ENCODE measurements at places on chromosomes 1 and 21. TPM values are rescaled to one million over a fixed set of nuclear protein-coding genes. Genes with fewer than 3 reads are reported as not detected.

DNA sequence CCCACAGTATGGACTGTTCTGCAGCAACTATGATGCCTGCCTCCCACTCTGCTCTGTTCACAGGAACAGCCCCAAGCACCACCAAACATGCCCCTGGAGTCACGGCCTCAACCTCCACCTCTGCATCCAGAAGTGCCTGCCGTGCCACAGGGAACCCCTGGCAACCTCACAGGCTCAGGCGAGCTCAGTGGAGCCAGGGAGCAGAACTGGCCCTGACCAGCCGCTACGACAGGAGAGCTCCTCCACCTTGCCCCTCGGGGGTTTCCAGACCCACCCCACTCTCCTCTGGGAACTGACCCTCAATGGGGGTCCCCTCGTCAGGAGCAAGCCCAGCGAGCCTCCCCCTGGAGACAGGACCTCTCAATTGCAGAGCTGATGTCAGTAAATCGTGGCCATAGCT lies 13.0 kb downstream of the MRAP start:
- DNase-seq: no peak

- DNase-seq: no peak
These were observed 80.3 kb downstream of the NENF start for GRCh38 chr1:212512816-212513559.

DNA sequence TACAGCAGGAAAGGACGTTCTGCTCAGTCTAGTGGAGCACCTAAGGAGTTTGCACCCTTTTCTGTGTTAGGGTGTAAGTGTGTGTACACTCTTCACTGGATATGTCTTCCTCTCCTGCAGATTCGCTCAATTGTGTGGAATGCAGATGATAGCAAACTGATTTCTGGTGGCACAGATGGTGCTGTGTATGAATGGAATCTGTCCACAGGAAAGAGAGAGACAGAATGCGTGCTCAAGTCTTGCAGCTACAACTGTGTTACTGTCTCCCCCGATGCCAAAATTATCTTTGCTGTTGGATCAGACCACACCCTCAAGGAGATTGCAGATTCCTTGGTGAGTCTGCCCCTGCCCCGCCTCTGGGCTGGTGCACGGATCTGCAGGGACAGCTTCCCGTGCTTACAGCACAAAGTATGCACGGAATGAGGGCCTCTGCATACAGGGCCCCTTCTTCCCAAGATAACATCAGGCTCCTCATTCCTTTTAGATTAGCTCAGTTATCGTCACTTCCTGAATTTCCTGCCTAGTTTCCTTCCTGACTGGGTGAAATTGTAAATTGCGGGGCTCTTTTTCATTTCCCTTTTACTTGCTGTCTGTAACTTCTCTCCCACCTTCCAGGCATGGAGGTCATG lies 34.6 kb downstream of the CFAP57 start:
- peak; percentile 91 for DNase-seq

DNA sequence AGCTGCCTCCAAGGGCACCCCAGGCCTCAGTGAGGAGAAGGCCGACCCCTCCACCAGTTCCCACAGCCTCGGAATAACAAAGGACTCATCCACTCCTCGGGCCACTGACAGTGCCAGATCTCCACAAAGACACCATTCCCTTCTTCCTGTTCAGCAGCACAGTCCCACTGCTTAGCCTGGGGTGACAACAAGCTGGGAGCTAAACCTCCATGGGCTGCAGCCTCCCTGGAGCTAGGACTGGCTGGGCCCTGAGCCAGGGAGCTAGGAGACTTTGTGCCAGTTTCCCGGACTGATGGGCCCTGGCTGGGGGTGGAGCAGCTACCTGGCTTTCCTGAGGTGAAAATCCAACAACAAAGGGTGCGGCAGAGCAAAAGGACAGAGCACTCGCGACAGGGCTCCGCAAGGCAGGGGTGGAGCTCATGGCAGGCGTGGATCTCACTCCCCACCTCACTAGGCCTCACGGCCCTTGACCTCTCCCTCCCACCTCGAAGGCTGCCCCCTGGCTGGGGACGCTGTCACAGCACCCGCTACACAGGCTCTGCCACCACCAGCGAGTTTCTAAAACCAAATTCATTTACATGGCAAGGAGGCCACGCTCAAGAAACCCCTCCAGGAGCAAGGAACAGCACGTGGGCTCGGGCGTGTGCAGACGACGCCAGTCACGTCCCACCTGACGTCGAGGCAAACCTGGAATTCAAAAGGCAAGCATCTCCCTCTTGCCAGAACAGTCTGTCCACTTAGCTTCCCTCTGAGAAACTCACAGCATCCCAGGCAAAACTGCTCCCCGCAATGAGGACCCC lies 13.8 kb downstream of the SLC35E2B start:
- DNase-seq: no peak

DNA sequence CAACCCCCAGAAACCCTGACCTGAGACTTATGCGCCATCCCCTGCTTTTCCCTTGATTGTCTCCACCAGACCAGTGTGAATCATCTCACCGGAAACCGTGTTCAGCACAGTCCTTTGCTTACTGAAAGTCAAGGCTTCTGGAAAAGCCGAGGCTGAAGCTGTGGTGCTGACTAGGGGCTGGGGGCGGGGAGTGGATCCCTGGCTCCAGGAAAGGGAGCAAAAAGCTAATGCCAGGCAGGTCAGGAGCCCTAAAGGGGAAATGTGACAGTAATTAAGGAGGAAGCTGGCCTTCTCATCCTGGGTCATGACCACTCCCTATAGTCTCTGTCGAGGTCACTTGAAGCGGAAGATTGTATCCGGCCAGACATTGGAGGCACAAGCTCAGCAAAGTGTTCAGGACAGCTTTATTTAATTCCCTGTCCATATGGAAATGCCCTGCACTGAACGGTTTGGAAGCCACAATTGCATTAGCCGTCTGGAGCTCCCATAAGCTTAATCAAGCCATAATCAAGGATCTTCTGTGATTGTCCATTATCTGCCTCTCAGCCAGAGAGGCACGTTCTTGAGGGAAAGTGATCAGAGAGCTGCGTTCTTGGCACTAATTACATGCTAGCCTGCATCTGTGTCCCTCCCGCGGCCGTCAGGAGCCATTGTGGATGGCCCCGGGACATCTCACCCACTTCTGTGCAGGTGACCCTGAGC lies 403.6 kb downstream of the RRAGC start:
- no peak for DNase-seq

ZNF648 gene
- total RNA-seq: not detected

All from dermis microvascular lymphatic vessel endothelial cell (primary cell).